Peyer's patch (tissue), 4 donors: ENCODE measurements at places on chromosomes 7 and 10. TPM values are rescaled to one million over a fixed set of nuclear protein-coding genes. Genes with fewer than 3 reads are reported as not detected.

The TMEM120A gene
- 103 TPM for total RNA-seq

The CHST15 gene
- 15.8 TPM for total RNA-seq

The GPR85 gene
- total RNA-seq: not detected

The DNAH11 gene
- 4.5 TPM for total RNA-seq

The CRYGN gene
- not detected for total RNA-seq

The ECHDC3 gene
- 16.5 TPM for total RNA-seq

The LRIT1 gene
- not detected for total RNA-seq

The FRAT1 gene
- 5.9 TPM for total RNA-seq

The RBP3 gene
- not detected for total RNA-seq

The OR2A42 gene
- not detected for total RNA-seq

The HMX3 gene
- 3.4 TPM for total RNA-seq

The PRKRIP1 gene
- total RNA-seq: 30.8 TPM

The CDHR3 gene
- 82.5 TPM for total RNA-seq

The KDM7A gene
- 38.4 TPM for total RNA-seq

The FAM131B gene
- 0.66 TPM for total RNA-seq
